Kasumi-1 (cell line): ENCODE measurements at places on chromosomes 4 and X.
A peak's percentile ranks its signal among the peaks of the same experiment; 100 is the strongest.

- DNase-seq = no peak
These were observed 13.0 kb upstream of the BLTP1 start for GRCh38 chr4:122139139-122139538.

DNA sequence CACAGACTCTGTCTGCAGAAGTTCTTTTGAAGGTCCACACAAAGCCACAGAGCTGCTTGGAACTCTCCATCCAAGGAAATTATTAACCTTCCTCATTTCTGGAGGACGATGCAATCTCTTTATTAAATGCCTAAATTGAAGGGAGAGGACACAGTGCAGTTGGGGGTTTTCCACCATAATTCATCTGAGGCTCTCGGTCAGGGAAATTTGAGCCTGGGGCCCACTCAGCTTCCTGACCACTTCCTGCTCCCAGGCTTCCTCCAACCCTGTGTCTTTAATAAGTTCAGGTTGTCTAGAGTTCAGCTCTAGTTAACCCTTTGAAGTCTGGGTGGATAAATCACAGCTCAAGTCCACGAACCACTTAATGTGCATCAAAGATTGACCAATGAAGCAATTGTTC lies 58.5 kb downstream of the PRPS1 start:
- DNase-seq = peak; percentile 3

DNA sequence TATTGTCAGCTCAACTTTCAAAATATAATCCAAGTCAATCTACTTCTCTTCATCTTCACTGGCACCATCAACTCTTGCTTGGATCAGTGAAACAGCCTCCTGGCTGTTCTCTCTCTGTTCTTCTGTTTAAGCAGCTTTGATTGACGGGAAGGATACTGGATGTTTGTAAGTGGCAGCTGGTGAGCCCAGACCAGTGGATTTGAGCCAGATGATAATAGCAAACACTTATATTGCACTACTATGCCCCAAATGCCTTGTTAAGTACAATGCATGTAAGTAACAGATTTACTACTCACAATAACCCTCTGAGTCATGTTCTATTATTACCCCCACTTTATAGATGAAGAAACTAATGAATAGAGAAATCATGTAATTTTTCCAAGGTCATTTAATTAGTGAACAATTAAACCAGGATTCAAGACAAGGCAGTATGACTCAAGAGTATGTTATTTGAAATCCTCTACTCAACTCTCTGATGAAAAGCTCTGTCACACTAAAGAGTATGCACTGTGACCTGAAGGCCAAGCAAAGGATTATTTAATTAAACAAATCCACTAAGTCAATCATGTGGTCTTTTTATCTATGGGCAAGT lies 44.8 kb downstream of the SPANXN3 start:
- DNase-seq = no peak

DNA sequence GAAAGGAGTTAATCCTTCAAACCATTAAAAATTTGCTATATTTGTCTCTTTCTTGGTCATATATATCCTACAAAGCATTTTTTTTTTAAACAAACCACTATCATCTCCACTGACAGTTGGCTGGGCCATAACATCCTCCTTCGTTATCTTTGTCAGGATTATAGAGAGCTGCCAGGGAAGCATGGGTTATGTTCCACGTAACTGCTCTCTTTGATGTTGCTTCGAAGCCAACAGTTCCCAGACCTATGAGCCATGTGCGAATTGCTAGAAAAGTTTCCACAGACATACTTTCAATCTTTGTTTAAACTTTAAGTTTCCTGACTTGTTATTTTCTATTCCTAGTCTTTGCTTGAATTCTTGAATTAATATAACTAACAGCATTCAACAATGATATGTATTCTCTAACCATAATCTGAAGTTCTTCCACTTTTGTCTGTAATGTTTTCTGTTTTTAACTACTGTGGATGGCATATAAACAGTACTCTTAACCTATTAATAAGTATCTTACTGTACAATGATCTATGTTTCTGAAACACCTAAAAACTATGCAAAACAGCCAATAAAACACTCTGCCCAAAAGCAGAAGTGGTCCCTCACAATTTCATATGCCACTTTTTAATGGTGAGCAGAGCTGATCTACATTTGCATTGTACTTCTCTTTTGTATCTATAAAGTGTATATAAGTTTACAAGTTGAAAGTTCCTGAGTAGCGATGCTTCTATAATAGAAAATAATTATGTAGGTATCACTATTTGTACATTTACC lies 37.9 kb downstream of the EREG start:
- DNase-seq = no peak

GRCh38 chr4:13793020-13793710 lies 165.6 kb upstream of the BOD1L1 start:
- DNase-seq = no peak

DNA sequence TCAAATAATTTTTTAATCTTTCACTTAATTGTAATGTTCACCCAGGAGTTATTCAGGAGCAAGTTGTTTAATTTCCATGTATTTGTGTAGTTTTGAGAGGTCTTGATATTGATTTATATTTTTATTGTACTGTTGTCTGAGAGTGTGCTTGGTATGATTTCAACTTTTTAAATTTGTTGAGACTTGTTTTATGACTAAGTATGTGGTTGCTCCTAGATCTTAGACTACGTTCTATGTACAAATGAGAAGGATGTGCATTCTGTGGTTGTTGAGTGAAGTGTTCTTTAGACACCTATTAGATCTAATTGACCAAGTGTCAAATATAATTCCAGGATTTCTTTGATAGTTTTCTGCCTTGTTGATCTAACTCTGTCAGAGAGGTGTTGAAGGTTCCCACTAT lies 353.3 kb upstream of the GNPDA2 start:
- DNase-seq = no peak

- no peak for DNase-seq
These were observed 1810.0 kb upstream of the PCDH10 start for GRCh38 chr4:131339137-131339536.
